ENCODE measurements at places on chromosomes 5 and 9. TPM values are rescaled to one million over a fixed set of nuclear protein-coding genes. Genes with fewer than 3 reads are reported as not detected.
A peak's percentile ranks its signal among the peaks of the same experiment; 100 is the strongest.

ORM2 gene
- not detected for total RNA-seq

ZNF618 gene
- 1.9 TPM for total RNA-seq

DRD1 gene
- not detected for total RNA-seq

FAM153A gene
- 0.63 TPM for total RNA-seq

HK3 gene
- total RNA-seq, result 3.5 TPM

- DNase-seq, result peak; percentile 39
These were observed 479.3 kb downstream of the ARHGEF28 start for GRCh38 chr5:74105126-74105780.

GRCh38 chr9:90099262-90099963 is 494.6 kb downstream of the GADD45G start:
- DNase-seq, result no peak

DNA sequence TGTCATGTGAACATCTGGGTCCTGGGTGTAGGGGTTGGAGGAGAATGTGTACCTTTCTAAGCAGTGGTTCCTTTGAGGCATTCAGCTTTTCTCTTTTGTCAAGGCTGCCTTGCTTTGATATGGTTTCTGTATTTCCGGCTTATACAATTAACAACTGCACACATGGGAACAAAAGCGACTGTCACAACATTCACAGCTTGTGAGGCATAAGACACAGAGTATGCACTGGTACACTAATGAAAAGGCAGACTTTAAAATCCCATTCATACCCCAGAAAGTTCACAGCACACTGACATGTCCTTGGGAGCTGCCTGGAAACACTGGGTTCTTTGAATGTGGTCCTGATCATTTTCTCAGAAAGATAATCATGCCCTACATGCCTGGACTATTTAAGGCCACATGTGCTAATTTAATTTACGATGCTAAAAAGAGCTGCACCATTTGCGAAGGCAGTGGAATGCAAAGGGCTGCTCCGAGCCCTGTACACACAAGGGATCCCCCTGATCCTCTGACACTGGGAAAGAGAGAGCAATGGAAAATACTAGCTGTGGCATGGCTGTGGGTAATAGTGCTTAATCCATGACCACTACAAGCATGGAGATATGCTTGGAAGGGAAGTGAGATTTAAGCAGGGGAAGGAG is 131.8 kb downstream of the EFNA5 start:
- no peak for DNase-seq

GRCh38 chr5:135327429-135328127 is 71.5 kb downstream of the MACROH2A1 start:
- no peak for DNase-seq

GRCh38 chr5:10556289-10556807 is 7.5 kb upstream of the ANKRD33B start:
- no peak for DNase-seq

GRCh38 chr9:103552712-103553111 is 541.4 kb upstream of the SMC2 start:
- no peak for DNase-seq
